Trophoblast cell (in vitro differentiated cells and primary cell): ENCODE measurements at places on chromosomes 6 and 20.
A peak's percentile ranks its signal among the peaks of the same experiment; 100 is the strongest.

DNA sequence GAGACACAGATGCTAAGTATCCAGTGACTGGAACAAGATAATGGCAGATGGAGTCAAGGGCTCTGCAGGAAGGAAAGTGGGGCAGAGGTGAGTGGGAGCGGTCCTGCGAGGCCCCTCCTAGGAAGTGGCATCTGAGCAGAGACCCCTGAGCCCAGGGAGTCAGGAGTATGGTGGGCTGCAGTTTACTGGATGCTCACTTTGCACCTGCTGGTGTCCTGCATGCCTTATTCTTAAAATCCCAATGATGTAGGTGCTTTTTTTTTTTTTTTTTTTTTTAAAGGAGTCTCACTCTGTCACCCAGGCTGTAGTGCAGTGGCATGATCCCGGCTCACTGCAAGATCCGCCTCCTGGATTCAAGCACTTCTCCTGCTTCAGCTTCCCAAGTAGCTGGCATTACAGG, 5.6 kb downstream of the CEBPB start:
- DNase-seq: no peak

DNA sequence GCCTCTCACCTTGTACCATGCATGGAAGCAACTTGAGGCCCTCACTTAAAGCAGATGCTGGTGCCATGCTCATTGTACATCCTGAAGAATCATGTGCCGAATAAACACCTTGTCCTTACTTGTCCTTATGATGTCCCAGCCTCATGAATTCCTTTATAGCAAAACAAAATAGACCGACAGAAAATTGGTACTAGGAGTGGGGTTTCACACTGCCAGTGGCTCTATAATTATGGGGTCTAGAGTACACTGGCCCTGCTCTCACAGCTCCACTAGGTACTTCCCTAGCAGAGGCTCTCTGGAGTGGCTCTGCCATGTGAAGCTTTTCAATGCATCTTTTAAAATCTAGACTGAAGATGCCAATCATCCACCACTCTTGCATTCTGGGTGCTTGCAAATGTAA, 101.2 kb downstream of the HTR1B start:
- no peak for DNase-seq

GRCh38 chr6:6277413-6277812, 43.0 kb downstream of the F13A1 start:
- peak; percentile 70 for DNase-seq

DNA sequence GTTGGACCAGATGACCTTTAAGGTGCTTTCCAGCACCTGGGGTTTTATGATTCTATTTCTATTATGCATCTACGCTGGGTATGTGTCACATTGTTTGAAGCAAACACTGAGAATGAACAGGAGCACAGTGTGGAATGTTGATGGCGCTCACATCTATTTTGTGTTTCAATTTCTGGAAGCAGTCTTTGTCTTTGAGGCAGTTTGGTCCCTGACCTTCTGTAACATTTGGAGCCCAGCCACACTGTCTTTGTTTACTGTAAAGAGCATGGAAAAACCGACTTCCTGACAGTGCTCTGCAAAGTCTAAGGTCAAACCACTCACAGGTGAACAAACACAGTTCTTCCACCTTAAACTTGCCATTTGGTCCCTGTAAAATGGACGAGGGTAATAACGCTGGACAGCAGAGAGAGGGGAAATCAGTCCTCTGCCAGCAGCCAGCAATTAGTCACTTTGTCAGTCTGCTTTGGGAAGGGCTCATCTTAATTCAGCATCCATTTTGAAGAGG, 155.5 kb downstream of the PRL start:
- no peak for DNase-seq

DNA sequence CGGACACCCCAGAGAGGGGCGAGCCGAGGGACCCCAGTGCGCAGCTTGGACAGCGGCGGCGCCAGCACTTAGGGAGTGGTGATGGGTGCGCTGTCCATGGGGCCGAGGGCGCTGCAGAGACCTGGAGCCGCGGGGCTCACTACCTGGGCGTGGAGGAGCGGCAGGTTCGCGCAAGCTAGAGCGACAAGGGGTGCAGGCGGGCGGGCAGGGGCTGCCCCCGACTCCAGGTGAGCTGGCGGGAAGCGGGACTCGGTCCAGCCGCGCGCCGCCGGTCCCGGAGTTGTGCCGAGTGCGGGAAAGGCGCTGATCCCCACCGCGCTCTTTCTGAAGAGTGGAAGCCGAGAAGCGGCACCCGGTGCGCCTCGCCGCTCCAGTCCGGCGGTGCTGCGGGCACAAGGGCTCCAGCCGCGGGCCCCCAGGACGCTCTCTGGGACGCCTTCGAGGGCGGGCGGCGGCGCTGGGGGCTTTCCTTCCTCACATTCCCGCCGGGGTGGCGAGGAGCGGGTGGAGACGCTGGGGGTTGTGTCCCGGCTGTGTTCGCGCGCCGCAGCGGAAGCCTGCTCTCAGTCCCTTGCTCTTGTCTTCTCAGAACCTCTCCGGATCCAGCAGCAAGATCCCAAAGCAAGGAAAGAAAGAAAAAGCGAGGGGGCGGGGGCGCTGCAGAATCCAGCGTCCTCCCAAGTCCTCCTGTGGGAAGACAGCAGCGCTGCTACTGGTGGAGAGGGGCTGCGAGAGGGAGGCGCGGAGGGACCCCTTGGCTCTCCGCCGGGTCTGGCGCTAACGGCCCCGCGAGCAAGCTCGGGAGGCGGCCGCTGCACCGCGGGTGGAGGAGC, at the start of gene B3GAT2:
TSS of gene B3GAT2 (minus strand) at position 610 of the 833 bp plus-strand sequence. CDS start 631 bp downstream, outside the sequence.
- DNase-seq: no peak

- no peak for DNase-seq
Measured at GRCh38 chr20:54473340-54473739, 2.1 kb upstream of the DOK5 start.

- no peak for DNase-seq
Measured at GRCh38 chr6:90820436-90820835, 233.6 kb upstream of the MAP3K7 start.

- no peak for DNase-seq
Measured at GRCh38 chr20:14415467-14415866, 78.1 kb upstream of the FLRT3 start.

- DNase-seq: no peak
Measured at GRCh38 chr6:170201361-170201760, 89.5 kb downstream of the DLL1 start.

DNA sequence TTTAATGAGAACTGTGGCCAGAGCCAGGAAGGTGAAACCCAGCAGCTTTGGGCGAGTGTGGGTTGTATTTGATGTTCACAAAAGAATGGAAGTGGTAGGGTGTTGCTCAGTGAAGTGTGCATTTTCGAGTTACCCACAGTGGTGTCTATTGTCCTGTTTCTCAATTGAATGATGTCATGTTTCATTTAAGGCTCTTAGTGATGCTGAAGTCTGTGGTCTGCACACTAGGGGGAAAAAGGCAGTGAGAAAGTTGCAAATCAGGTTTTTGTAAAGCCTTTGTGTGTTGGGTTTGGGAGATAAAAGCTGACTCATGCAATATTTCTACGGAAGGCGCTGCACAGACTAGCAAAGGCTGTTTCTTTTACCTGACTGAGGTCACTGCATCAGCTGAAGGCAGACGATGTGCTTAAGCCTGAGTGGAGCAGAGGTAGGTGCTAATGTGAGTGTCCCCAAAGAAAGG, 121.1 kb downstream of the PLEKHG1 start:
- DNase-seq: peak; percentile 91

- no peak for DNase-seq
Measured at GRCh38 chr6:158959552-158959951, 40.5 kb downstream of the RSPH3 start.

DNA sequence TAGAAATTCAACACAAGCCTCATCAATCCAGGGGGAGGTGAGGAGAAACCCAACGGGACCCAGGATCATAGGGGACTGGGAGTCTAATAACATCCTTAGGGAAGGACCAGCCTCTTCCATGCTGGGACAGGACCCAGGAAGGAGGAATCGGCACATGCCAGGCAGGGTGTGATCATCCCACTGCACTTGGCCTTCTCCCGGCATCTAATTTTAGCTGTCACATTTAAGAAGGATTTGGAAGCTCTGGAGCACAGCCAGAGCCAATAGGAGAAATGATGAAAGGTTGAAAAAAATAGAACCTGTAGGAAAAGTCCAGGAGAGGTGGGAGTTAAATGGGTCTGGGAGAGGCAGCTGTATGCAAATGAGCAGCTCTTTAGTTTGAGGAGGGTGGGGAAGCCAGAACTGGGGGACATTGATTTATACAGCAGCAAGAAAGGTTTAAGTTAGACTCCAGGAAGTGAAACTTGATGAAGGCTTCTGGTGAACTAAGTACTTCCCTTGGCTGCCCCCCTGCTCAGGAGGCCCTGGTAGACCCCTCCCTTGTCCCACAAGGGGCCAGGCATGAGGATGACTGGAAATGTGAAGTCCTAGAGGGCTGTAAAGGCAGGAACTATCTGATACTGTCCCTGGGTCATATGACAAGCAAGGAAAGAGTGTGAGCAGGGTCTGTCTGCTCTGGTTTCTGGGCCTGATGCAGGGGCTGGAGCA, 260.3 kb downstream of the LRFN2 start:
- no peak for DNase-seq

GRCh38 chr6:154767003-154767723, 33.9 kb downstream of the SCAF8 start:
- DNase-seq: no peak

GRCh38 chr6:26553264-26553634, 15.1 kb downstream of the HMGN4 start:
- DNase-seq: peak; percentile 73

DNA sequence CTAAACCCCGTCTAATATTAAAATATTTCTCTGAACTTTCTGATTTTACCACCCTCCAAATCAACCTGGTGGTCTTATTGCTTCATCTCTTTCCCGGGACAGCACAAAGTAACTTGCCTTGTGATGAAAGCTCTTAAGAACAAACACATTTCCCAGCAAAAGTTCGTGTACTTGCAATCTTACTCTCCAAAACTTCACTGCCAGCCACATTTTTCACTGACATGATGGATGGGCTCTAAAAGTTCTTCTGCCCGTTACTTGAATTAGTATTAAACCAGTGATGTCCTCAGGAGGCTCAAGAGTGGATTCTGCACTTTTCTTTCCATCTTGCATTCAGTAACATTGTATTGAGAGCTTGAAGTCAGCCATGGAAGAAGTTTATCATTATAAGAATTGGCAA, 731.6 kb upstream of the GJE1 start:
- DNase-seq: no peak

GRCh38 chr6:116530436-116530835, 15.0 kb downstream of the TRAPPC3L start:
- no peak for DNase-seq

DNA sequence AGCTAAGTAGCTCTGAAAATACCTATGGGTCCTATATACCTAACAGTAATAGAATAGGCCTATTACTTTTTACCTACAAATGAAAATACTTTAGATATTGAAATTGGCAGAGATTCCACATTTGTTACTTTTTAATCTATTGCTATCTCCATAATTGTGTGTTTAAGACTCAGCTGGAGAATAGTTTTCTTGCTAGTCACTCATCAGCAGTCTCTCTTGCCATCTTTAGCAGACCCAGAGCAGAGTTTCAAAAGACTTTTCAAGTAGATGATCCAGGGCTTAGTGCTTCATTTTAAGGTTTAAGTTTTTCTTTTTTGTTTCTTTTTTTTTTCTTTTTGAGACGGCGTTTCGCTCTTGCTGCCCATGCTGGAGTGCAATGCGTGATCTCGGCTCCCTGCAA, 12.9 kb downstream of the ANKS1A start:
- DNase-seq: peak; percentile 44

DNA sequence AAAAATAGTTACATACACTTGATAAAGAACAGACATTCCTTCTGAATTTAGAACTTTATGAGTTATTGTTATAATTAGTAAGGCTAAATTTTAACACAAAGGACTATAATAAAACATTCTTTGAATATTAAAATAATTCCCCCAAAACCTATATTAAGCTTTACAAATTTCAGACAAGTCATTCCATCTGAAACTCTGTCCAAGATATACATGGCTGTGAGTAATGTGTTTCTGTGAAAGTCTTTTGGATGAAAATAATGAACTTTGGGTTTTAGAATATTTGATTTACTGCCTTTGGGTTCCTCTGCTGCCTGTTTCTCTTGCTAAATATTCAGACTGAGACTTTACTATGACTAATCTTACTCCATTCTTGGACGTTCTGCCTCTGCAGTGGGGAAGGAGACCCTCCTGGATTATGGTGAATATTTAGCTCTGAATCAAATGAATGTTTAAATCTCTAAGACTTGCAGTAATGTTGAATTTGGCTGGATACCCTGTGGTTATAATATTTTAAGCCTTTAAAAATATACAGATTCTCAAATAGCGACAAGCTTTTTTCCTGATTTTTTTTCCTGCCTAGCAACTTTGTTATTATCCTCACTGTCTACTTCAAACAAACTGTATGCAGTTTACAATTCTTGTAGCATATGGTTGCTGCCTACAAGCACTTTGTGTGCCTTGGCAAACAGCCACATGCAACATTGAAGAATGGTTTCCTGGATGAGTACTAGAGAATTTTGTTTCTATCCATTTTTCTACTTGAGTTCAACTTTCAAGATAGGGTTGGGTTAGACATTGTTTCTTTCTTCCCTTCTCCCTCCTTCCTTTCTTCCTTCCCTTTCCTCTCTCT, 51.4 kb downstream of the TXLNB start:
- no peak for DNase-seq

DNA sequence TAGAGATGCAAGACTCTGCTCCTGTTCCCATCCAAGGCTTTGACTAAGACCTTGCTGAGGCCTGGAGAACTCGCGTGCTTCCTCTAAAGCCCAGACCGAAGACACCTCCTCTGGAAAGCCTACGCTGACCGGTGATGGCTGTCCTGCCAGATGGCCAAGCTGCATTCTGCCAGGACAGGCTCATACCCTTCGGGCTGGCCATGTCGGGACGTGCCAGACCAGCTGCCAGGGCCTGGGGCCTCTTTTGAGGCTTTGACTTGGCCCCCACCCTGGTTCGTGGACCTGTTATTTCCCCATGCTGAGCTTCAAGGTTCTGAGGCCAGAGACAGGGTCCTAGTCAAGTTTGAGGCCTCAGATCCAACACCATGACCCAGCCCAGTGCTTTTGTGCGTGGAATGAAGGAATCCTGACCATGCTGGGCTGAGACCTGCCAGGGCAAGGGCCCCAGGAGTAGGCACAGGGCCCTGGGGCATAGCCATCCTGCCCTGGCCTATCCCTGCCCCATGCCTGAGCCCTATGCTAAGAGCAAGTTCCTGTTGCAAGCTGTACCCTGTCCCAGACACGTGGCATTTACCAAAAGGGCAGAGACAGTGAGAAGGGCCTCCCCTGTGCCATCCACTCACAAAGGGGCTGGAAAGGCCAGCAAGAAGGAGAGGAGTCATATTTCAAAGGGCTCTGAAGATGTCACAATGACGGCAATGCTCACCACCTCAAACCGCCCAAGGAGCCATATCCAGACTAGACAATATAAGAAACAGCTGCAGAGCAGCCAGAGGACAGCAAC, 42.8 kb downstream of the MRPL14 start:
- DNase-seq: no peak
